ENCODE measurements at places on chromosomes 7 and 10. TPM values are rescaled to one million over a fixed set of nuclear protein-coding genes. Genes with fewer than 3 reads are reported as not detected.

Gene KCP
- not detected for total RNA-seq

Gene CYP3A4
- total RNA-seq: not detected

Gene EBLN1
- not detected for total RNA-seq

Gene AKR1C4
- not detected for total RNA-seq

Gene TAS2R41
- not detected for total RNA-seq

Gene NRCAM
- 1.8 TPM for total RNA-seq

Gene SAMD9L
- 5.5 TPM for total RNA-seq

Gene SKAP2
- 16.8 TPM for total RNA-seq

Gene VSIR
- 7.4 TPM for total RNA-seq

Gene FXYD4
- total RNA-seq: not detected

Gene ARHGAP22
- total RNA-seq: 3.7 TPM

Gene ENO4
- 0.16 TPM for total RNA-seq

Gene BICC1
- 2.9 TPM for total RNA-seq

Gene ETV1
- total RNA-seq: 18.7 TPM

Gene ACSM6
- not detected for total RNA-seq

Gene ADAM12
- total RNA-seq: 2.2 TPM

Gene CFAP69
- 4.8 TPM for total RNA-seq

Gene TSPAN15
- total RNA-seq: 1.2 TPM

Gene GSTO2
- 1.4 TPM for total RNA-seq

Gene SDK1
- total RNA-seq: 5.0 TPM

All from A375 (cell line).